ENCODE measurements at places on chromosomes 5 and 9.

DNA sequence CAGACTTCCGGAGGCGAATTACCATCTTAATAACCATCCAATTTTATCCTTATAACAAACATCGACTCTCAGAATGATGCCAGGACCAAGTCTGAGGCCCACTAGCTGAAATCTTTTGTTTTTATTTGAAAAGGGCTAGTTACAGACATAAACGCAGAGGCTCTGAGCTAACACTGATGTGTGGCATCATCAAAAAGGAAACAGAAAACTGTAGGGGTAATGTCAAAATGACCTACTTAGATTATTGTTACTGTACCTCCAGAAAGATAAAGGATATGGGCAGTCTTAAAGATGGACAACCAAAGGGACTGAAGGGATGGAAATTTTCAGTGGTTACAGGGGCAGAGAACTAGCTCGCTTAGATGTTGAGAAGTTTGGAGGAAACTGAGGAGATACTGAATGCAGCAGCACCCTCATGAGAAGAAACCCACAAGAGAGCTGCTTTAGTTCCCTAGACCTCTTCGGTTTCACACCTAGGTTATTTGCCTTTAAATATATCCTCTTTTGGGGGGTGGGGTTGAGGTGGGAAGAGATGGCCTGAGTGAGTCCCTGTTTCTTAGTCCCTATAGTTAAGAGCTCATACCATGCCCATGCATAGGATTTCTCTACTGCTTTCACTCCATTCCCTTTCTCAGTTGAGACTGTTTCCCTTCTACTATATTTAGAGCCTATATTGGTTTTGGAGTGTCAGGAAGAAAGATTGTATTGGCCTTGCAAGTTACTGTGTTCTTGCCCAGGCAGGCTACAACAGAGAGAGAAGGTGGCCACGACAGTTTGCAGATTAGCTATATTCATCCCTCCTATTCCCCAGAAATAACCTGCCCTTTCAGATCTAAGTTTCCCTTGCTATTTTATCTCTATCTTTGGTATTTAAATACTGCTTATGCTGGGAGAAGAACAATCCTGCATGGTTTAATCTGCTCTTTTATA is 320.4 kb upstream of the EFNA5 start:
- DNase-seq = no peak

GRCh38 chr9:69824499-69825252 is 4.1 kb downstream of the CFAP95 start:
- no peak for DNase-seq

- peak; percentile 49 for DNase-seq
Observed at GRCh38 chr5:55578771-55579170, 44.0 kb upstream of the PLPP1 start.

DNA sequence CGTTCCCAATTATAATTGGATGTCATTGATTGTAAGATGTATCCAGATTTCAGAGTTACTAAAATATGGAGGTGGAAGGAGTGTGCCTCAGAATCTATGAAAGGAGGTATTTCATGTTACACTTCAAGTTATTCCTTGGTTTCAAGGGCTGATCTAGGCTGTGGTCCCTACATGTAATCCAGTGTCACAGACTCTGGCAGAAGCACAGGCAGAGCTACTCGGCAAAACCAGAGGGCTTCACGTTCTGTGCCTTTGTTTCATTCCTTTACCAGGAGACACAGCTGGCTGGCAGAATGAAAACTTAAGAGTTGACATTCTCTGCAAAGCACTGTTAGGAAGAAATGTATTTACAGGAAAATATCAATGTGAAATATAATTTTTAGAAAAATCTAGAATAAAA is 99.6 kb downstream of the ANKH start:
- no peak for DNase-seq

- peak; percentile 73 for DNase-seq
Observed at GRCh38 chr9:36461323-36461722, 61.3 kb upstream of the RNF38 start.

DNA sequence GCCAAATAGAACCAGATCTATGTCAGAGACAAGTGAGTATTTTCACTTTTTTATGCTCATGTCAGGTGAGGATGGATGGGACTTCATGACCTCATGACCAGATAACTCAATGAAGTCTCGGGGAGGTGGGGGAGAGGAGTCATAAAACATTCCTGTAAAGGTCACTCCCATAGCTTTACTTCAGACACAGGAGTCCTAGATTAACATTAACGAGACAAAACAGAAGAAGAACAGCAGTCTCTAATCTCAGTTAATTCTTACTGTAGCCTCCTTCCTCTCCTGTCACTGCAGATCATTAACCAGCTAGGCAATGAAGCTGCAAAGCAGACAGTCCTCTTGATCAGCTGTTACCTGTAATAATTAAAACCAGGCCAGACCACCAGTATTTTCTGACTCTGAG is 11.2 kb downstream of the CRHBP start:
- DNase-seq = no peak

DNA sequence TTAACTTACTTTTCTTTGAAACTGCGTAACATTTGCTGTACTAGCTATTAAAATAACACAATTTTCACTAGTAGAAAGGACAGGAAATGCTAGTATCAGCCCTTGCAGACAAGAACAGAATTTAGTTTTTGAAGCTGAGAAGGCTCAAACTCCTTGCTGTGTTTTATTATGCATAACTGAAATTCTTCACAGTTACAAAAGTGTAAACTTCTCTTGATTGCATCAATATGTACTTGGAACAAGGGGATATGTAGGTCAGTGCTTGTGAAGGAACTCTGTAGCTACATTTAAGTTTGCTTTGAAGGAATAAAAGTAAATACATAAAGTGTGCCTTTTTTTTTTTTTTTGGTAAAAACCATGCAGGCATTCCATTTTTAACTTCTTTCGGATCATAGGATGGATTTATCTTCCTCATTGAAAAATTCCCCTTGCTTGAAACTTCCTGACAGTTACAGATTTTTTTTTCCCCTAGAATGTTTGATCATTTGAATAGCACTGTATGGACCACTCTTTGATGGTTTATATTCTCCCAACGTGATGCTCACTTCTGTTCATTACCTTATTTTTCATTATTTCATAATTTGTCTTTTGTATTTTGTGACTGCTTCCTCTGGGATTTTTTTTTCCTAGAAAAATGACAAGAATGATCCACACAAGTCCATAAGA is 94.9 kb upstream of the DAB2 start:
- DNase-seq = peak; percentile 32

DNA sequence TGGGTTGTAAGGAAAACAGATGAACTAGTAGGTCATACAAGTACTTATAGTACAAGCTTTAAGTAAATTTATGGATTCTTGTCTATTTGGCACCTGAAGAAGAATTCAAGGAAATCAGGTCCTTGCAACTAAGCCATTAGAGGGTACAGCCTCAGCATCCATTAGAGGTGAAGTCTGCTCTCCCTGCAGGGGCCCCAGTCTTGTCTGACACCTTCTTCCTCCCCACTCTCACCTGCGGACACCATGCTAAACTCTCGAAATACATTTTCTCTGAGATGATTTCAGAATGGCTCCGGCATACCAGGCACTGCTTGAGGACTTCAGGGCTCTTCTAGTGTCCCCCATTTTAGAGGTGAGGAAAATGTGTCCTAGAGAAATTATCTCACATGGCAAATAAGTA is 137.9 kb downstream of the GNAQ start:
- no peak for DNase-seq

GRCh38 chr9:27428551-27428950 is 95.5 kb upstream of the IFNK start:
- DNase-seq = no peak

GRCh38 chr5:75053304-75054133 is 1.2 kb upstream of the GCNT4 start:
- DNase-seq = peak; percentile 78

DNA sequence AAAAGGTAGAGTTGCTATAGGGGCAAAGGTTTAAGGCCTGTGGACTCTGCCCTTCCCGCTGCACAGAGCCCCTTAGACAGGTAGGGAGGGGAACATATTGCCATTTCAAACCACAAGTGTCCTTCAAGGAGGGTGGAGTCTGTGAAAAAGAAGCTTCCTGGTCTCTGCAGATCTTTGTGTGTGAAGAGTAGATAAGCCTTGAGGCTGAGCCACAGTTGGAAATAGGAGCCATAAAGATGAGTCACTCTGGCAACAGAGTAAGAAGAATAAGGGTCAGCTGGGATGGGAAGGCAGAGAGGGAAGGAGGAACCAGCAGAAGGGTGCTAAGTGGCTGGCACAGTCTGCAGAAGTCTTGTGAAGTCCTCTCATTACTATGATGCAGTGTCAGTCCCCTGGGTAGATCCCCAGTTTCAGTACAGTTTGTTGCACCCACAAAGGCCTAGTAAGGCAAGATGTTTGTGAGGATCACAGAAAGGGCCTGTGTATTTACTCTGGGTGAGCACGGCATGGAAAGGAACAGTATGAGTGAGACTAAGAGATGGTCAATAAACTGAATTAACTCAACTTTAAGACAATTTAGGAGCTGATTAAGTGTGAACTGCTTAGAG is 18.1 kb downstream of the GRXCR2 start:
- peak; percentile 71 for DNase-seq

DNA sequence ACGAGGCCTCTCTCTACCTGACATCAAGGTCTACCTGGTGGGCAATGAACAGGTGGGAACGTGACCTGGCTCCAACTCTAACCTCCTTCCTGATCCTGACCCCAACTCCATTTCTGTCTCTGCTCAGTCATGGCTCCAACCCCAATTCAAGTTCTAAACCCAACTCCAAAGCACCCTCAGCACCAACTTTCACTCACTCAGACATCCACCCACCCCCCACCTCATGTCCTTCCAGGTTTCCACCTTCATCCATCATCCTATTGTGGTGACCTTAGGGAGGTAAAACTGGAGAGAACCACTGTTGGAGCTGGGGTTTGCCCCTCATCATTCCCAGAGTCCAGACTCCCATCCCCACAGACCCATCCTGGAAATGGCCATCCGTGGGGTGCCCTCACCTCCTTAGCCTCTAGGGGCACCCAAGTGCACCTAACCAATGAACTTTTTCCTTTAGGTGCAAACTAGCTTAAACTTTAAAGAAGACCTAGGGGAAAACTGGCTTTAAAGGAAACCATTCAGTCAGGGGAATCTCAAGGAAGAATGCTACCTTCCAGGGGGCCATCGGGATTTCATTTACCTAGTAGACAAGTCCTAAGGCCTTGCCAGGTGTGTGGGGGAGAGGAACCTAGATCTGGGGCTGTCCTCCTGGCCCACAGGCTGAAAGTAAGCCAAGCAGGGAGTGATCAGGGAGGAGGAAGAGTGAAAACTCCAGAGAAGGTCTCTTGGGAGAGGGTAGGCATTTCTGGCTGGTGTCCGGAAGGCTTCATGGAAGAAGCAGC is 11.3 kb downstream of the RGS14 start:
- DNase-seq = peak; percentile 69

DNA sequence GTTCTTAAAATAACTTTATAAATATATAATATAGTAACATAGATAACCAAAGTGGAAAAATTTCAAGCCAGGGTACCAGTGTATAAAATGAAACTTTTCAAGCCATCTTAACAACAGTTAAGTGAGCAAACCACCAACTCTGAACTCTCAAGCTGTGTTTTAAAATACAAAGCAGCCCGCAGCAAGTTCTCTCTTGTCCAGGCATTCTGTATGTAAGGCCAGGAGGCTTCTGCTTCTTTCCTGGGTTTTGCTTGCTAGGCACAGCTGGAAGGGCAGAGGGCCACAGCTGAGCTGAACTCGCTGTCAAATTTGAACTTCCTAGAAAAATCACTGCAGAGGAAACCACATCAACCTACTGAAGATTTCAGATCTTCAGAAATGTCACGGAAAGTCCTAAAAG is 6.8 kb upstream of the CTNNAL1 start:
- DNase-seq = no peak

GRCh38 chr9:5652821-5653220 is 23.9 kb downstream of the RIC1 start:
- DNase-seq = no peak

DNA sequence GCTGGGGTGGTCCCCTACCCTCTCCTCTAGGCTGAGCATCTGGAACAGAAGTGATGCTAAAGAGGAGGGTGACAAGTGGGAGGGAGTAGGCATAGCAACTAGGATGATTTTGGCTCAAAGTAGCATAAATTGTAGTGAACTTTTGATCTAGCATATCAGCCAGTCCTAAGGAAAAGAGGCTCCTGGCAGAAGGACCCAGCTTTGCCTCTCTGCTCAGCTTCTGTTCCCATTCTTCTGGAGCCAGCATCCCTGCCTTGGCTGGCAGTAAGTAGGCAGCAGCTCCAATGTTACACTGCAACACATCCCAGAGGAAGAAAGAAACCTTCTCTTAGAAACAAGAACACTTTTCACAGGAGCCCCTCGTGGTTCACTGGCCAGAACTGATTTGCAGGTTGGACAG is 487.0 kb downstream of the MTRR start:
- DNase-seq = no peak

Data from GM03348 (cell line).